ENCODE measurements at places on chromosomes 7 and 10.

GRCh38 chr7:96822824-96823223 is 113.2 kb upstream of the SEM1 start:
- no peak for DNase-seq

DNA sequence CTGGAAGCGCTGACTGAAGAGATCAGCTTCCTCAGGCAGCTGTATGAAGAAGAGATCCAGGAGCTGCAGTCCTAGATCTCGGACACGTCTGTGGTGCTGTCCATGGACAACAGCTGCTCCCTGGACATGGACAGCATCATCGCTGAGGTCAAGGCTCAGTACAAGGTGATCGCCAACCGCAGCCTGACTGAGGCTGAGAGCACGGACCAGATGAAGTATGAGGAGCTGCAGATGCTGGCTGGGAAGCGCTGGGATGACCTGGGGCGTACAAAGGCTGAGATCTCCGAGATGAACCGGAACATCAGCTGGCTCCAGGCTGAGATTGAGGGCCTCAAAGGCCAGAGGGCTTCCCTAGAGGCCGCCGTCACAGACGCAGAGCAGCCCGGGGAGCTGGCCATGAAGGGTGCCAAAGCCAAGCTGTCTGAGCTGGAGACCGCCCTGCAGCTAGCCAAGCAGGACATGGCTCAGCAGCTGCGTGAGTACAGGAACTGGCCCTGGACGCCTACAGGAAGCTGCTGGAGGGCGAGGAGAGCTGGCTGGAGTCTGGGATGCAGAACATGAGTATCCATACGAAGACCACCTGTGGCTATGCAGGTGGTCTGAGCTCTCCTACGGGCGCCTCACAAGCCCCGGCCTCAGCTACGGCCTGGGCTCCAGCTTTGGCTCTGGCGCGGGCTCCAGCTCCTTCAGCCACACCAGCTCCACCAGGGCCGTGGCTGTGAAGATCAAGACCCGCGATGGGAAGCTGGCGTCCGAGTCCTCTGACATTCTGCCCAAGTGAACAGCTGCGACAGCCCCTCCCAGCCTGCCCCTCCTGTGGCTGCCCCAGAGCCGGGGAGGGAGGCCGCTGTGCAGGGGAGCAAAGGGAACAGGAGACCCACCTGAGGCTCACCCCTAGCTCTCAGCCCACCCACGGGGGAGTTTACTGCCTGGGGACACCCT is 24.9 kb upstream of the AMPH start:
- DNase-seq: no peak

DNA sequence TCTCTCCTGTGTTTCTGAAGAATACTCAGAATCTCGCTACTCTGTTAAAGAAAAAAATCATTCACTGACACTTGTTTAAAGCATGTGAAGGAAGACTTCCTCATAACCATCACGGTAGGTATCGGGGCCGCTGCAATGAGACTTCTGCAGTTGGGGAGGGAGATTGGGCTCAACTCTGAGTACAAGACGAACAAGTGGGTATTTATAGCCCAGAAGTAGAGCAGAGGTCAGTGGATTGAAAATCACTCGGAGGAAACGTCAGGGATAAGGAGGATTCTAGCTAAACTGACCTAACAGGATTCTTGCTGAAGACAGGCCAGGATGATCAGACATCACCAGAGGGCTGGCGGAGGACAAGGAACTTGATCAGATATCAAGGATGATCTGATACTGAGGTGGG is 33.3 kb downstream of the ITPRIP start:
- no peak for DNase-seq

- DNase-seq: no peak
Measured at GRCh38 chr7:155237297-155237696, 60.4 kb upstream of the INSIG1 start.

Data from tibial artery (tissue), 4 donors.